ENCODE measurements at places on chromosomes 1 and 21. TPM values are rescaled to one million over a fixed set of nuclear protein-coding genes. Genes with fewer than 3 reads are reported as not detected.

- peak; percentile 40 for DNase-seq
Observed at GRCh38 chr1:167617153-167618147, 12.6 kb upstream of the RCSD1 start.

GRCh38 chr1:43452789-43453441 lies 816 bp downstream of the HYI start:
- DNase-seq = peak; percentile 83

GRCh38 chr21:39258207-39258606 lies 55.2 kb downstream of the BRWD1 start:
- no peak for DNase-seq

DNA sequence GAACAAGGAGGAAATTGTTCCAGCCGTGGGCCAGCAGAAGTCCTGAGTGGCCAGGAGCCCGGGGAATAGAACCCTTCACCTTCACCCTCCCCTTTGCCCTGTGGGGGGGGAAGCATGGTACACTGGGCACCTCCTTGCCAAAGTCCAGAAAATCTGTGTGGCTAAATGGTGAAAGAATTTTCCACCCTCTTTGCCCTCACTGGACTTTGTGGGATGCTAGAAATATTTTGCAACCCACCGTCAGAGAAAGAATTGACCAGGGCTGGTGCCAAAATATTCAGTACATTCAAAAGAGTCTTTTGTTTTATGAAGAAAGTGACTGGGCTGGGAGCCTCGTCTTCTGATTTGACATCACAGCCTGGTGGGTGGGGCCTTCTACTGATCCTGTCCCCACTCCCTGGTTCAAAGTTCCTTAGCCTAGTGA lies 14.6 kb downstream of the NFASC start:
- no peak for DNase-seq

DNA sequence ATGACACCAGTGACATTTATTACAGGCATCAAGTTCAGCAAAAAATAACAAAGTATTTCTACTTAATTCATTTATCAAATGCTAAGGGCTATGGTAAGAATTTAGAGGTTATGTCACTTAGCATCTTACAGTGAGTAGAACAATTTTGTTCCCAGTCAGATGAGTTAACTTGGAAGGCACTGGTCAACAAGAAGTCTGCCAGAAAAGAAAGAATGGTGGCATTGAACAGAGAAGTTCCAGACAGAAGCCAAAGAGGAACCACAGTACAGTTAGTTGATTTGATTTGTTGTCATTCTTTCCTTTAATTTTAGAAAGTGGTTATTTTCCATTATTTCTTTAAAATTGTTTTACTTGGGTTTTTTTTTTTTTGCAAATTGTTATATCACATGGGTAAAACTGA lies 232.2 kb upstream of the PKN2 start:
- no peak for DNase-seq

DNA sequence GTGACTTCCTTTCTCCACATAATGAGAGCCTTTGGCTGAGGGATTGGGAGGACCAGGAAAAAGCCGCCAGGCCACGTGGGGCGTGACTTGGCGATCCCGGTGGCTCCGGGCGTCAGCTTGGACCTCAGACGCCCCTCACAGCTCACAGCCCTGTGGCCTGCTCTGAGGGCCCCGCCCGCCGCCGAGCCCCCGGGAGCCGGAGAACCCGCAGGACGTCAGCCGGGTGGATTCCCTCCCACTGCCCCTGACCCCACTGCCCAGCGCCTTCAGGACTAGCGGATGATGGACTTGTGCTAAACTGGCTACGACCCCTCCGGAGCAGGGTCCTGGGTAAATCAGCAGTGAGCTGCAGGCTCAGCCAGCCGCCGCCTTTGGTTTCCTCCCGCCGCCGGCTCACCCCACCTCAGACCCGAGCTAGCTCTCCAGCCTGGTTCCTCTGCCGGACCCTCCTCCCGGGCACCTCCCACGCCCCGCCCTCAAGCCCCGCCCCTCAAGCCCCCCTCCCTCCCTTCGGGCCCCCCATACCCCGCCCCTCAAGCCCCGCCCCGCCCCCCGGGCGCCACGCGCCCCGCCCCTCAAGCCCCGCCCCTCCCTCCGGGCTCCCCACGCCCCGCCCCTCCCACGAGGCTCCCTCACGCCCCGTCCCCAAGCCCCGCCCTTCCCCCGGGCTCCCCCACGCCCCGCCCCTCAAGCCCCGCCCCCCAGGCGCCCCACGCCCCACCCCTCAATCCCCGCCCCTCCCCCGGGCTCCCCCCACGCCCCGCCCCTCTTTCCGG lies 10.0 kb upstream of the FAAP20 start:
- DNase-seq = no peak

GRCh38 chr1:43165765-43166164 lies 6.3 kb downstream of the EBNA1BP2 start:
- DNase-seq = no peak

DNA sequence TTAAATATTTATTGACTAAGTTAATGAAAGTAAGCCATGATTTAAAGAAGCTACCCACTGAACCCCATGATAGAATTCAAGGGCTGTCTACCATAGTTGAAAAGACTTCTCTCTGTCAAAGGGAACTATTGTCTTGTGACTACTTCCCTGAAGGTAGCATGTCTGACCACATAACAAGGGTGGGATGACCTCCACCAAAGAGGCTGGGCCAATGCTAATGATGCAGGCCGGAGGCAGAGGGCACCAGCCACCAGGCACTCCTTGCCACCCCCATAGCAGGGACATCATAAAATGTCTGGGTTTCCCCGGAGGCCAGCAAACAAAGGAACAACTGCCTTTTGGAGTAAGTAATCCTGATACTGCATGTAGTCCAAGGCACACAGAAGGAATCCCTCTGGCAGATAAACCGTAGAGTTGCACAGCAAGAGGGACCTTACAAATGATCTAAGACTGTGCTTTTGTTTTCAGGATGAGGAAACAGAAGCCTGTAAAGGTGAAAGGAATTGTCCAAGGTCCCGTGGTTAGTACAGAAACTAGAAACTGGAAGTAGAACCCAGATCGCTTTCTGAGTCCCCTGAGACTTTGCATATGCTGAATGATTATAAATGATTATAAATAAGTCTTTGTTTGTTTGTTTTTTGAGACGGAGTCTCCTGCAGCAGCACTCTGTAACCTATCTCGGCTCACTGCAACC lies 33.5 kb upstream of the ITPKB start:
- no peak for DNase-seq

- DNase-seq = no peak
Observed at GRCh38 chr1:39576016-39576657, 453 bp downstream of the PABPC4 start.

DNA sequence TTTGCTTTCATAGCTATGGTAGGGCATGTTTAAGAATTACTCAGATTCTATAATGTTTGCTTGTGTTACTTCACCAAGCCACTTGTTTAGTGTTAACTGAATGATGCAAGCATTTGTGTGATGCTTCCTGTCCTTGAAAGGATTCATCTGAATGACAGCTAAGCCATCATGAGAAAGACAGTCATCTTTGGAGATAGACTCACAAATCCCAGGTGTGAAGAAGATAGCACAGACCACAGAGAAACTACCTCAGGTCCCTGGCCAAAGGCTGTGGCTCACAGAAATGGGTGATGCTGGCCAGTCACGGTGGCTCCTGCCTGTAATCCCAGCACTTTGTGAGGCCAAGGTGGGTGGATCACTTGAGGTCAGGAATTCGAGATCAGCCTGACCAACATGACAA lies 321.4 kb downstream of the DPYD start:
- no peak for DNase-seq

DNA sequence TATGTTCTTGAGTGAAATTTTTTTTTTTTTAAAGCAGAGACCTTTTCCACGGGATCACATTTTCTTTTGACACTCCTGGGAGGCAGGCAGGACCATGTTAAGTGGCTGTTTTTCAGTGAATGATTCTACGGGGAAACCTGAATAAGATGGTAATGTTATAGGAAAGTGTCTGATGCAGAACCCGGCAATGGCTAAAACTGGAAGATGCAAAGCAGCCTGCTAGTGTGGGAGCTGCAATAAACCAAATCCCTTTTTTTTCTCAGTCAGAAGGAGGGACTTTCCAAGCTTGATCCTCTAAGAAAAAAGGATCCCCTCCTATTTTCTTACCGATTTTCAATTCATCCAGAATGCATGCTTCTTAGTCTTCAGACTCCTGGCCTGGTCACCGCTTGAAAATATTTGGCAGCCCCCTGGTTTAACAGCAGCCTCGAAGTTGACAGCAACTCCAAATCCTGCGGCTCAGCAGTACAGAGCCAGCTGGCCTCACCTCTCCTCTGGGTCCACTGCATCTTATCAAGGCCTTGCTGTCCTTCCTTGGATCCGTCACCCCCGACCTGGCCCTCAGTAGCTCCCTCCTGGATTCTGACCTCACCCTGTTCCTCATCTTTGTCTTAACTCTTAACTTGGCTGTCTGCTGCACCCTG lies 5.6 kb downstream of the MX2 start:
- DNase-seq = peak; percentile 38

DNA sequence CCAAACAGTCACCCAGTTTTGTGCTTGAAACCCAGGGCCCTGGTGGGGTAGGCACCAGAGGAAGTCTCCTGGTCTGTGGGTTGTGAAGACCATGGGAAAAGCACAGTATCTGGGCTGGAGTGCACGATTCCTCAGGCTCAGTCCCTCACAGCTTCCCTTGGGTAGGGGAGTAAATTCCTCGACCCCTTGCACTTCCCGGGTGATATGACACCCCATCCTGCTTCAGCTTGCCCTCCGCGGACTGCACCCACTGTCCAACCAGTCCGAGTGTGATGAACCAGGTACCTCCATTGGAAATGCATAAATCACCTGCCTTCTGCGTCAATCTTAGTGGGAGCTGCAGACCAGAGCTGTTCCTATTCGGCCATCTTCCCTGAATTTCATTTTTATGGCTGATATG lies 133.9 kb upstream of the KCTD3 start:
- DNase-seq = no peak

GRCh38 chr1:55318116-55318817 lies 103.1 kb upstream of the USP24 start:
- DNase-seq = no peak

GRCh38 chr1:11537380-11537764 lies 58.4 kb downstream of the DISP3 start:
- DNase-seq = no peak

GRCh38 chr1:241627453-241628259 lies 12.5 kb downstream of the CHML start:
- no peak for DNase-seq

GRCh38 chr1:7973086-7973485 lies 11.6 kb downstream of the PARK7 start:
- DNase-seq = no peak

- DNase-seq = no peak
Observed at GRCh38 chr1:13725714-13726175, 25.8 kb downstream of the PRDM2 start.

GRCh38 chr1:12244078-12244477 lies 14.2 kb downstream of the VPS13D start:
- no peak for DNase-seq

DNA sequence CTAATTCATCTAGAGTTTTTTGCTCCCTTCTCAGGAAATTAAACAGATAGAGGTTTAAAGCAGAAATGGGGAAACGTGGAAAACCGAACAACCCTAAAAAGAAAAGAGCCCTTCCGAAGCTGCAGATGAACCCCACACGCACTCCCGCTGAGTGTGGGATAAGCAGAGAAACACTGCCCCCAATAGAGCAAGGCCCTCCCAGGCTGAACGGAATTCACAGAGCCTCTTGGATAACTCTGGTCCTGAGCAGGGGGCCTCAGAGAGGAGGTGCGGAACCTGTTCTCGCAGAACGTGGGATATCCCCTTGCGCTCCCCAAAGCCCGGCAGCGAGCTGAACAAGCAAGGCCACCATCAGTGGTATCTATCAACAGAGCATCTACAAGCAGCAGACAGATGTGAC lies 44.9 kb downstream of the SSBP3 start:
- DNase-seq = no peak

TNFRSF4 gene
- total RNA-seq = 0.19 TPM

DNA sequence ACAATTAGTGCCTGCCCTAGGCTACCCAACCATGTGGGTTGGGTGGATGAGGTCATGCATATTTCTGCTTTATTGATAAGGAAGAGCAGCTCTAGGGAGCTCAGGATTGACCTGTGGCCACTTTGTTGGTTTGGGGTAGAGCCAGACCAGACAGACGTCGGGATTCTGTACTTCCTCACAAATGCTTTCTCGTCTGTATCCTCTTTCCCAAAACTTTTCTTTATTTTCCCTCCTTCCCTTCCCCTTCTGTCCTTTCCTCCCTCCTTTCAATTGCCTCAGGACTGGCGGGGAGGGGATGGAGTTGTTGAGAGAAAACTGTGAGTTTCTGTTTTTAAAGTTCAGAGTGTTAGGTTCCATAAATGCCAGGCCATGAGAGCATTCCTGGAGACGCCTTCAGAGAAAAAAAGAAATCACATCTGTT lies 68.0 kb downstream of the UCK2 start:
- DNase-seq = no peak

TEKT2 gene
- total RNA-seq = 0.70 TPM

DNA sequence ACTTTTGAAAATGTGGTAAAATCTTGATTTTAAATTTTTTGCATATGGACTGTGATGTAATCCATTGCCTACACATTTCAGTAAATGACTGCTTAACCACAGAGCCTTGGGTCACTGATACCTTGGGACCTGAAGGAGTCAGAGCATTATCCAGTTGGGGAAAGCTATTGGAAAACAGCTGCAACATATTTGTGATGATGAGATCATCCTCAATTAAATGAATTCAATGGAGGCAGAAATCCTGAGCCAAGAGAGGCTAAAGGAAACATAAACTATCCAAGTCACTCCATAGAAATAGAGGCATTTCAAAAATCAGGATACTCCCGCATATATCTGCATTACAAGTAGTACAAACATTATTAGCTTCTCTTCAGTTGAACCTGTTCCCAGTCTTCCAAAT lies 99.8 kb upstream of the PRMT6 start:
- no peak for DNase-seq

- DNase-seq = no peak
Observed at GRCh38 chr1:17265162-17265561, 16.3 kb downstream of the PADI3 start.

GRCh38 chr1:43582162-43582566 lies 51.5 kb downstream of the PTPRF start:
- DNase-seq = no peak

GRCh38 chr1:151540982-151541377 lies 871 bp downstream of the TUFT1 start:
- DNase-seq = no peak

DNA sequence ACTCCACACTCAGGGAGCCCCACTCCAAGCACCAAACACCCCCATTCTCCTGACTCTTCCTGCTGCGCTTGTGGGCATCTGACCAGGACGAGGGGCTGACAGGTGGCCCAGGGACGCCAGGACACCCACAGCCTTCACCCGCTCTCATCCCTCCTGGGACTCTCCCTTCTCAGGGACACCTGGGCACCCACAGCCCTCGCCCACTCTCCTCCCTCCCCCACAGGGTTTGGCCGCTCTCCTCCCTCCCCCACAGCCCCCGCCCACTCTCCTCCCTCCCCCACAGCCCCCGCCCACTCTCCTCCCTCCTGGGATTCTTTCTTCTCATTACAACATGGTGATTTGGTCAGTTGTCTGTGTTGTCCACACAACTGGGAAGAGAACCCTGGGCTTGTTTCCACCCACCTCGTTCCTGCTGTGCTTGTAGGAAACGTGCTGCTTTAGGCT lies 43.4 kb downstream of the PRDM15 start:
- no peak for DNase-seq

- DNase-seq = no peak
Observed at GRCh38 chr1:1349256-1350012, at the start of gene DVL1. Gene DVL1, minus strand, starts transcription at chr1:1349418. Its CDS starts 353 bp downstream, at chr1:1349065.
